ENCODE measurements at places on chromosomes 6 and 20.

DNA sequence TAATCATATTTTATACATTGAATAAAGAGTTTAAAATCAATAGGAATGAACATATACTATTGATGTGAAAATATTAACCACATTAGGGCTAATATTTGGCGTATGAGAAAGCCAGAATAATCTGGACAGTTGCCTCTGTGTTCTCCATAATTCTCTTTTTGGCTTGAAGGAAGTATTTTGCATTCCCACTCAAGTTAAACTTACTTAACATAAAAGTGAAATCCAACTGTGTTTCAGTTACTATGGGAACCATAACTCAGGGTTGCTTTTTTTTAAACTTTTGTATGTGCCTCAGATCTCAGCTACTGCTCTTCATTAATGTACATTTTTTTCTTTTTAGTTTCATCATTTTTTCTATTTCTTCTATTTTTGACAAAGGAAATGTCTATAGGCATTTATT is 479.8 kb downstream of the NKAIN2 start:
- no peak for DNase-seq

GRCh38 chr6:14276071-14276470 is 158.5 kb downstream of the CD83 start:
- no peak for DNase-seq

DNA sequence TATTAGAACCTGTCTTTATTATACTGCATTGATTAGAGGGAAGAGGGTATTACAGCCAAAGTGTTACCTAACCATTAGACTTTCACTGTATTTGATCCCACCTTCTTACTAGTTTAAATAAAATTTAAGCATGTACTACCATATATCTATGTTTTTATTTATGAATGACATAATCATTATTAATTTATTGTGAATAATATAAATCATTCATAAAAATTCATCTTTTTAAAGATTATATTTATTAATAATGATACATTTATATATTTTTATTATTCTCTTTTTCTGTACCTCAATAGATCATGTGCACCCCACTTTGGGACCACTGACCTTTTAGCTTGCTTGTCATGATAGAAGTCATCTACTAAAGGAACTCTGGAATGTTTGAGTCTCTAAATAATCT is 223.5 kb upstream of the MARCKS start:
- DNase-seq: no peak

DNA sequence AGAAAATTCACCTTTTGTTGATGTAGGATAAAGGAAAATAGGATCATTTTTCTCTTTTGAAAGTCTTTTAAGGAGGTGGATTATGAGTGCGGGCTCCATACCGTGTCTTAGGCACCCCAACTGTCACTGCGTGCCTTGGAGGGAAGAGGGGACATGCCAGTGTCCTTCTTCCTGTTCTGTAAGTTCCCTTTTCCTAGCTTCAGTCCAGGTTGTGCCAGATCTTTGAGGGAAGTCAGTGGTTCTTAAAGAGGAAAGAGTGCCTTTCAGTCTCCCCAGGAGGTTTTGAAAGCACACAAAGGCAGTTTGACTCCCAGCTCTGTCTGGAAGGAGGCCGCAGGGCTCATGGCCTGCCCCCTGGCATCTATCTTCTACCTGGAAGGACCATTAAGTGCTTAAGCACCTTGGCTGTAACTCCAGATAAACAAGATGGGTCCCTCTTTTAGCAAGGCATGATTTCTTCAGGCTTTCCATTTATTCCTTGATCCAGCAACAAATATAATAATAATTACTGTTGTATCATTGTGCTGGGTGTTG is 13.0 kb downstream of the EFCAB8 start:
- DNase-seq: no peak

DNA sequence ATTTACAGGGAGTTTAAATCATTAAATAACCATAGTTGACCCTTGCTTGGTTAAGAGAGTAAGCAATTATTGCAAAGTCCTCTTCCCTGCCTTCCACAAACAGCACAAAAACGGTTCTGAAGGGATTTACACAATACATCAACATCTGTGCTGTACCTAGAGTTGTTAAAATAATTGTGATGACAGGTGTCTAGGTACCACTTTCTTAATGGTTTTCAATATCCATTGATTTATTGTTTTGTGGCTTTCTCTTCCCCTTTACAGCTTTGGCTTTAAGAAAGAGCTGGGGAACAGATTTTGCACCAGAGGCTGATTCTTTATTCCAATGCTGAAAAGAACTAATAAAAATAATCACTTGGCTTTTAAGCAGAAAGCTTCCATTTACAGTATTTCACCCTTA is 598 bp upstream of the SOX4 start:
- no peak for DNase-seq

DNA sequence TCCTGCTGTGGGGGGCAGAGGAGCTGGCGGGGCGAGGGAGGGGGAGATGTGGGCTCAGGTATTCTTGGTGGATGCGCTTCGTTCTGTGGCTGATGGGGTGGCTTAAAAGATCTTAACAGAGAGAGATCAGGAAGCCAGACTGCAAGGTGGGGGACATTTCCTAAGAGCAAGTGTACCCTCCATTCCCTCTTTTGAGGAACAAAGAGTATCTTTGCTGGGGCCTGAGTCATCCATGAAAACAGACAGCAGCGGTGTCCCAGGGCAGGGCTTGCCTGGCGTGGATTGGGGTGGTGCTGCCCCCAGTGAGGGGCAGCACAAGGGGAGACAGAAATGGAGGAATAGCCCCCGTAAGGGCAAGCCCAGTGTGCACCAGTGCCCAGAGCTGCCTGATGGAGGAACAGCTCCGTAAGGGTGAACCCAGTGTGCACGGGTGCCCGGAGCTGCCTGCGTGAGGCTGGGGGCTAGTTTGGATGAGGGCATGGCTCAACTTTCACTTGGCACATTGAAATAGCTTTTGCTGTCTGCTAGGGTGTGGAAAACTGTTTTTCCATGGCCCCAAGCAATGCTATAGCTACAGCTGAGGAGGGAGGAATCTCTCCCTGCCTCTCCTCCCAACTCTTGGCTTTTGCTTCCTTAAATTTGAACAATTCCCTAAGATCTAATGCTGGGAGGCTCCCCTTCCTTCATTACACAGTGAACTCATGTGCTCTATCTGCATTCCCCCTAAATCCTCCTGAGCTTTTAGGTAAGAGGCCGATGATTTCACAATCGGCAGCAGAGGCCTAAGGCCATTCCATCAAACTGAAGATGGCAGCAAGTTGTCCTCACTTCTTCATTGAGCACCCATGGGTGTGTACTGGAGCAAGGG is 12.9 kb downstream of the MAPK13 start:
- DNase-seq: no peak

DNA sequence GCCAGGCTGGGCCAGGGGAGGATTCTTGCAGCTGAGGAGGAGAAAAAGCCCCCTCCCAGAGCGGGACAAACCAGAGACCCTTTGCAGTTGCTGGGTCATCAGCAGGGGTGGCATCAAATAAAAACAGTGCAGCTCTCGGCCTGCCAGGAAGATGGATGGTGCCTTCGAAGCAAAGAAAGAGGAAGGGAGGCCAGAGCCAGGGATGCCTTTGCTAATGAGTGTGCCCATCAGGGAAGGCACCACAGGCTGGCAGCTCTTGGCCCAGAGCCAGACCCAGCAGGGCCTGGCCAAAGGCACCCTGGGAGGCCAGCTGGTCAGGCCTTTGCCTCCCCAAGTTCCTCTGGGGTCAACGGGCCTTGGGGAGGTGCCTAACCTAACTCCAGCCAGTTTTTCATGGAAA is 26.3 kb upstream of the ZNF318 start:
- peak; percentile 20 for DNase-seq

DNA sequence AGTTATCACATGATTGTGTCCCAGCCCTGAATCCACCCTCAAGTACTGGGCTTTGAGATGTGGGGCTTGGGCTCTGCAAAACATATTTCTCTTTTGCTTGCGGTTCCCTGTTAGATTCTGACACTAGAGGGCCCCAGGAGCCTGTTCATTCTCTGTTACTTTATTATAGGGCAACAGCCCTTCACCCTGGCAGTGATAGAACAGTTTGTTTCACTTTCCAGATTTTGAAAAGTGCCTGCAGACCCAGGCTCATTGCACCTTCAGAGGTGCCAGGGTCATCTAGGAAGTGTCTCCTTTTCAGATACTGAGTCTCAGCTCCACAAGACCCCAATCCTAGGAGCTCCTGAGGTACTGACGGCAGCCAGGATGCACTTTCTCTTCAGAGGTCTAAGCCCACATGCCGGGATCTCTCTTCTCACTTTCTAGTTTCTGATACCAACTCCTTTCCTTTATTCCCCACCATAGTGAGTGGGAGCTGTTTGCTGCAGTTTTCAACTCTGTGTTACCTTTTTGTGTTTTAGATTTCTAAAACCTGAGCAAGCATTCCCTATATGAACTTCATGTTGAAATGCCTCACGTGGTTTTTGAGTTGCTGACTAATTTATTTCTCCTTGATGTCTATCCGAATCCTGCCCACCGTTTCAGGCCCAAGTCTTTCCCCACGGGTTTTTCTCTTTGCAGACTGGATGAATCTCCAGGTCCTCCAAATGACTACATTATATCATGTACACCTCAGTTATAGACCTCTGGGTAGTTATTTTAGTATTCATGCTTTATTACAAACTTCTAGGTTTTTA is 10.9 kb downstream of the ABT1 start:
- no peak for DNase-seq

DNA sequence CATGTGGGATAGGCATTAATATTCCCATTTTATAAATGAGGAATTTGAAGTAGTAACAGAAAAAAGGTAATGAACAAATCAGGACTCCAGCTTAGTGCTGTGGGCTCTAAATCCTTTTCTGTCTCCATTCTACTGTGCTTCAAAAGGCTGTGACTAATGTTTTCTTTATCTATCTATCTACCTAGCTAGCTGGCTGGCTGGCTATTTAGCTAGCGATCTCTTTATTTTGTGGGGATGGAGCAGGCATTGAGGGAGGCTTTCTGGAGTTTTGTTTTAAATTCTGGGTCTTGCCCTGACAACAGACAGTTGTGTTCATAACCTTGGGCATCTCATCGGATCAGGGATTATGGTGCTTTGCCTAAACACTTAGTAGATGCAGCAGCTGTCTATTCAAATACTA is 139.2 kb downstream of the SOX4 start:
- DNase-seq: no peak

DNA sequence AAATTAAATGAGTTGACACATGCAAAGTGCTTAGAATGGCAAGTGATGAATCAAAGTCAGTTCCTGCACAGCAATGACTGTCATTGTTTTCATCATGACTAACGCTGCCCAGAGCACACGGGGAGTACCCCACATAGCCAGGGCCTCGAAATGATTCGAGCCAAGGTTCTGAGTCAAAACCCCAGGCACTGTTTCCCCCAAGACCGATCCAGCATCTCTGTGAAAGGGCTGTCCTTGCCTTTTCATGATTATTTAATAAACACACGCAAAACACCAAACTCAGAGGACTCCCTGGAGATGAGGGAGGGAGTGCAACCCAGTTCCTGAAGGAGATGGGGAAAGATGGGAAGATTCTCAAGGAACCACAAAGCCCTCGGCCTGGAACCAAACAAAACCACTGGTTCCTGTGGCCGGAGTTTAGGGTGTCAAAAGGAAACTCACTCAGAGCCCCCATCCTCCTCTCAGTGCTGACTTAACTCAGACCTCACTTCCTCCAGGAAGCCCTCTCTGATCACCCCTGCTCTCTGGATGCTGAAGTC is 3.8 kb downstream of the PREX1 start:
- no peak for DNase-seq

- no peak for DNase-seq
These were observed 566.4 kb upstream of the MAN1A1 start for GRCh38 chr6:119915971-119916370.

DNA sequence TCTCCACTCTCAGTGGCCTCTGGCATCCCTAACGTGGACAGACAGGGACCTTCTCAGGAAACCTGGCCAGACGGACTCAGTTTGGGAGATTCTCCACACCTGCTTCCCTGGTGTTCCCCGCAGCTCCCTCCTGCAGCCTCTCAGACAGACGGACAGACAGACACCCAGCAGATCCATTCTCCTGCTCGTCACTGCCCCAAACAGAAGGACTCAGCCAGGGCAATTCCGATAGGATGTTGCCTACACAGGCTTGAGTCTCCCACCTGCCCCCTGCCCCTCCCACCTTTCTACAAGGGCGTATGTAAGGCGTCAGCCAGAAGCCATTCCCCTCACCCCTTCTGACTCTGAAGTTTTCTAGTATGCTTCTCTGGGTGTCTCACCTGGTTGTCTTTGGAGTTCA is 428 bp downstream of the CCM2L start:
- DNase-seq: no peak

- DNase-seq: no peak
These were observed 56.8 kb downstream of the PREP start for GRCh38 chr6:105346052-105346451.

GRCh38 chr6:101259505-101259904 is 134.0 kb upstream of the GRIK2 start:
- DNase-seq: no peak
